NCI-H524 (cell line): ENCODE measurements at places on chromosomes 4 and X.
A peak's percentile ranks its signal among the peaks of the same experiment; 100 is the strongest.

GRCh38 chr4:148770848-148771247 lies 328.6 kb upstream of the NR3C2 start:
- no peak for DNase-seq

DNA sequence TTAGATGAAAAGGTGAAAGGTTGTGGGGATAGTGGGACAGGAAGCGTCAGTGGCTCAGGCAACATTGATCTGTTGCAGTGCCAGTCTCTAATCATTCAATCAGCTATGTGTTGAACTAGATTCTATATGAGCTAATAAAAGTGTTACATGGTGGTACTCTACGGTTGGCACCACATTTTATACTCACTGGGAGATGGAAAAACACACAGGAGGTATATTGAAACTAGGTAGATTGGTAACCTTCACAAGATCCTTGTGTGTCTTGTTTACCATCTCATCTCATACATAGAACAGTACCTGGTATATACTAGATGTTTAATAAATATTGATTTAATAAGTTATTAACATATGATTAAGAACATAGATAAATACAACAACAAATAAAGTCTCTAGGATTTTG lies 152.7 kb downstream of the NAA11 start:
- no peak for DNase-seq

DNA sequence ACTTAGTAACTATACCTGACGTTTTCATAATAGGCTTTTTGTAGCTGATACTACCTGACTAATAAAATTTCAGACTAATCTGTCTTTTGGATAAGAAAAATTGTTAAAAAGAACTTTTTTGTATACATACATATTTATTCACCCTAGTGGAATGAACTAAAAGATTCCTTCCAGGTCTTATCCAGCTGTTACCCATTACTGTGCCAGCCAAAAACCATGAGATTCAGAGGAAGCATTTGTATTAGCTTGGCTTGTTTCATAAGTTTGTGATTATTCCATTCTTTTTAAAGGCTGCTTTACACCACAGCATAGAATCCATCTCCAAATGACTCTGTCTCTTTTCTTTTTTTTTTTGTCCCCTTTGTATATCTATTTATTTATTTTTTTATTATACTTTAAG lies 149.4 kb downstream of the FAT4 start:
- no peak for DNase-seq

DNA sequence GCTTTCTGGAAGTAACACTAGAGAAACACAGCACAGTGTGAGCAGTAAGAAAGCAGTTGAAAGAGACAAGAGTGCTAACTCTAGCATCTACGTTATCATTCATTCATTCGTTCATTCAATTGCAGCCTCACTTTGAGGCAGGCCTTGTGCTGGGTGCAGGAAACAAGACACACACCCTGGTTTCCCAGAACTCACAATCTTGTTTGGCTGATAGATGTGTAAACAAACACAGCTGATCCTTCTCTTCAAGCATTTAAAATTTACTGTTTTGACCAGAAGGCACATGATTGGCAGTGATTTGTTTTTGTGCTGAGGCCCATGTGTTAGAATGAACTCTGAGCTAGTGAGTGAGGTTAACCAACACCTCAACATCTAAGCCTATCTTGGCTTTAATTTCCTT lies 20.4 kb upstream of the TBC1D9 start:
- DNase-seq, result no peak

- DNase-seq, result no peak
Observed at GRCh38 chrX:116726806-116727205, 264.0 kb upstream of the CT83 start.

GRCh38 chr4:83237591-83237990 lies 47.0 kb downstream of the COQ2 start:
- peak; percentile 14 for DNase-seq

DNA sequence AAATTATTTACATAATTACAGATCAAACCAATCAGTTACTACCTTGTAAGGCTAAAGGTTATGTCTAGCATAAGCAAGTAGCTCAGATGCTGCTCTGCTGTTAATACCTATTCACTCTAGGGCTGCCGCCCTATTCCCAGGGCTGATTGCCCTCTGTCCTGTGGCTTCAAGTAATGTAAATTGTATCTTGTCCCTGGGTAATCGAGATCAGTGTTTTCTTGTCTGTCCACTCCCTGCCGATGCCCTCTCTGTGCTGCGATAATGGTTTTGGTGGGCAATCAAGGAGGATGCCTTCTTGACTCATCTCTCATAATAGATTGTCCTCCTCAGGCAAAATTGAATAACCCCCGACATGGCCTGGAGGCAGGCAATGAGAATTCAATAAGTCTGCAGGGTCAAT lies 641.0 kb upstream of the PITX2 start:
- no peak for DNase-seq

GRCh38 chr4:27245216-27245615 lies 384.6 kb downstream of the STIM2 start:
- DNase-seq, result no peak

DNA sequence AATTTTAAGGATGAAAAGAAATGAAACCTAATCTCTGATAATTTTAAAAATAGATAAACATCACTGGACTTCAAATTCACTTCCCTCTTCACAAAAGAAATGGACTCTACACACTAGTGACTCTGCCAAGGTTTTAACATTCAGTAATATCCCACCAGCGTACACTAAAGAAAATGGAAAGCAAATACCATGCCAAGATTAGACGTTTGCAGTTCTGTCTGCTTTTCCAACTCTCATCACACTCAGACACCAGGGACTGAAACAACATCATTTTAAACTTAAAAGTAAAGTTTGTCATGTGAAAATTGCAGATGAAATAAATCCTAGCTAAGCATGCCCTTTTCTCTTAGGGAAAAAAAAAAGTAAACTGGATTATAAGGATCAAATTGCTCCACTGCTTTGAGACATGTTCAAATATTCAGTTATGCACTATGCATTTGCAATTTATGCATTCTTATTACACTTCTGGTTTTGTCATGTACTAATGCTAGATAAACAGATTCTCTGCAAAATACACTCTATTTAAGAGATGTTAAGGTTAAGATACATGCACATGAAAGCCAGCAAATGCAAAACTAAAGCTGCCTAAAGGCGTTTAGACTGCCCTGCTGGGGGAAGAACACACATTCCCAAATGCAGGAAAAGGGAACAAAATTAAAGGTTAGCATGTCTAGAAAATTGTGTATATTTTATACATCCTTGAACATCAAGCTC lies 534.4 kb upstream of the EPHA5 start:
- peak; percentile 6 for DNase-seq

GRCh38 chr4:122100508-122100907 lies 51.6 kb upstream of the BLTP1 start:
- DNase-seq, result no peak

DNA sequence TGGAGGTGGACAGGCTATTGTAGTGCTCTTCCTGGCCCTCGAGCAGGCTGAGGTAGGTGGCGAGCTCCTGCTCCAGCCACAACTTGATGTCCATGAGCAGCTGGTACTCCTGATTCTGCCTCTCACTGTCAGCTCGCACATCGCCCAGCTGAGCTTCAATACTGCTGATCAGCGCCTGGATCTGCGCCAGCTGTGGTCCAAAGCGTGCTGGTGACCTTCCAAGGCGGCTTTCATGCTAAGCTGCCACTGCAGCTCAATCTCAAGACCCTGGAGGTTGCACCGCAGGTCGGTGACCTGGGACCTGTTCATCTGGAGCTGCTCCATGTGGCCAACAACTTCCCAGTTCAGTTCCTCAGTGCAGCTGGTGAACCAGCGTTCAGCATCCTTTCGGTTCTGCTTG lies 31.2 kb downstream of the LRIT3 start:
- no peak for DNase-seq

GRCh38 chr4:91997045-91997444 lies 306.7 kb upstream of the GRID2 start:
- DNase-seq, result no peak

DNA sequence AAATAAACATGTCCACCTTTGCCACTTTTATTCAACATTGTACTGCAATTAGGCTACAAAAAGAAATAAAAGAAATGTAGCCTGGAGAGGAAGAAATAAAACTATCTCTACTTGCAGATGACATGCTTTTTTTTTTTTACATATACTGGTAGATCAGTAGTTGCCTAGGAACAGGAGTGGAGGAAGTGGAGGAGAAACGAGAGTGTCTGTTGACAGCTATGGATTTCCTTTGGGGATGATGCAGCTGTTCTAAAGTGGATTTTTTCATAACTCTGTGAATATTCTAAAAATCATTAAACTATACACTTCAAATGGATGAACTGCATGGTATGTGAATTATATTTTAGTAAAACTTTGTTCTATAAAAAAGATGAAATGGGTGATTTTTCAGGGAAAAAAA lies 116.4 kb downstream of the ANAPC4 start:
- DNase-seq, result no peak

DNA sequence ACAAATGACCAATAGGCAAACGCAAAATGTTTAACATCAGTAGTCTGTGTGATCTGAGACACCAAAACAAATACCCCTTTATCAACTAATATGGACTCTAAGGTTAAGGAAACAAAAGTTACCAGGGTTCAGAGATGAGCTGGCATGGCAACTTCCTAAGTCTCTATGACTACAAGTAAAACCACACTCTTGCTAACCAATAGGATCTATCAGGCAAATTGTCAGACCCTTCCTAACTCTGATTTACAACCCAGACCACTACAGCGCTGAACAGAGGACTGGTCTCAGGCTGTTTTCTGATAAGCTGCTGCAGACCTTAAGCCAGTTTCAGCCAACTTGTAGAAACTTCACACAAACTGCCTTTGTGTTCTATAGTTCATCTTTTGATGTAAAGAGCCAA lies 608.0 kb downstream of the TLL1 start:
- no peak for DNase-seq

DNA sequence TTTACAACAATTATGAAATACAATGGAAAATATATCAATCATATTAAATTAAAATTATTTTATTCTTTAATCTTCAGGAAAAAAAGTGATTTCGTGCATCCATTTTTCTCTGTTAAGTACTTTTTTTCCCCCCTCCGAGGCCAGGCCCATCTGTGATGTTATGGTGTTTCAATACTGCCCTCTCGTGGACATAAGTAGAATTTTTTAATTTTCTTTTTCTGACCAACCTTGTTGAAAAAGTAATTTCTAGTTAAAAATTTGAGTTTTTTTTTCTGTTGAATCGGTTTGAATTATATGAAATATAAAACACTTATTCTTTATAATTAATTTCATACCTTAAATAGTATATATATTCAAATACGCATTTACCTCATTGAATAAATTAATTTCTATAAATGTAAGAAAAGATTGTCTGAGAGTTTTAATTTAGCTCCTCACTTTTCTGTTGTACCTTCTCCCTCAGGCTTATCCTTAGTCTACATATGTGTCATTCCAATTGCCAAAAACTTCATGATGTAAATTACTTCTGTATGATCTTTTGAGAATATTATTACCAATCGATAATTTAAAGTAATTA lies 175.8 kb upstream of the TECRL start:
- DNase-seq, result peak; percentile 19

DNA sequence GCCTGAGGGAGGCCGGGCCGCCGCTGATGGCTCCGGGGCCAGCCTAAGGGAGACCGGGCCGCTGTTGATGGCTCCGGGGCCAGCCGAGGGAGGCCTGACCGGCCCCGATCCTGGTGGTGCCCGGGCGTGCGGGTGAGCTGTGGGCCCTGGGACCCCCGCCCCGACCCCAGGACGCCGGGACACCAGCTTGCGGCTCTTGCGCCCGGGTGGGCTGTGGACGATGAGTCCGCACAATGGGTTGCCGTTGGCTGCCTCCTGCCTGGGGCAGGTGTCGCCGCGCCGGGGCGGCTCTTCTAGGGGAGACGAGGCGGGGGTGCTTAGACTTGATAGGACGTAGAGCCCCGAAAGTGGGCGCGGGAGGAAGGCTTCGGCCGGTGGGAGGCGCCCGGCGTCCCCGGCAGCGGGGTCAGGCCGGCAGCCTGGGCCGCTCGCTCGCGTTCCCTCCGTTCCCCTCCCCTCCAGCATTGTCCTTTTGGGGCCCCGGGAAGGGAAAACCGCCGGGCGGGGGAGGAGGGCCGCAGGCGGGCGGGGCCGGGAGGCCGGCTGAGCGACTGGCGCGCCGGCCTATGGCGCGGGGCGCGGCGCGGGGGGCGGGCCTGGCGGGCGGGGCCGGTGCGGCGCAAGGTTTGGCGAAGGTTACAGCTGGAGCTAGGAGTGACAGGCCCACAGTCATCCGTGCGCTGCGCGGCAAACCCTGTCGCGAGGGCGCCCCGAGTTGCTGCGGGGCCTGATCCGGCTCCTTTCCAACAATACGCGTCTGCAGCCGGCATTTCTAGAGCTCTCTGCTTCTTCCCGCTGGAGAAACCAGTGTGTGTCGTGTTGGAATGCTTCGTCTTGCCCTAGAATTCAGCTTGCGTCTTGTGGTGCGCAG lies 819 bp downstream of the KIAA0232 start:
- peak; percentile 84 for DNase-seq

DNA sequence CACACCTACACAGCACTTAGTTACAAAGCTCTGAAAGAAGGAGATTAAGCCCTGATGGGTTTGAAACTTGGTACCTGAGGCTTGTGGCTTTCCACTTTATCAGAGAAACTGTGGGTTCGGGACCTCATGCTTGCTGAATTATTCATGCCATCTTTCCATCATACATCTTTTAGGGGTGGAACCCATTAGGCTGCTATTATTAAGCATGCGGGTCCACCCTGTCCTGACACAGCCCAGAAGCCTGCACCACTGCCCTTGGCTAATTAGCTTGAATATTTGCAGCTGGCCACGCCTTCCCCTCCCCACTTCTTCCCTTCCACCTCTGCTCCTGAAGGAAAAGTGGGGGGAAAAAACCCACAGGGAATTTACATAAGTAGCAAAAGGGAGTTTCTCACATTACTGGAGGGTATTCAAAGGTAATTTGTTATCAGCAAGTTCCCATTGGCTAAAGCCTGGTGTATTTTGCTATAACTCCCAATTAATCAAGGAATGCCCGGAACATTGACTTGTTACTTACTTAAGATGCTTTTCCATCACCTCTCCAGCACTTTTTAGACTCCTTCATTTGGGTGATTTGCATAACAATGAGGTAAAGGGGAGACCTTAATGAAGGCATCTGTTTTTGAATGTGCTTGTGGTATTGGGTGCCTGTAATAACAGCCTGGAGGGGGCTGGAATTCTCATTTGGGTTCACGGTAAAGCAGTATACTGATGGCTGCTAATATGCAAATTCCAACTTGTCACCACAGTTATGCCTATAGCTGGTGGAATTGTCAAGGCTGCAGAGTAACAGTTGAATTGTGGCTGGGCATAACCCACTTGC lies 231.7 kb upstream of the GATB start:
- no peak for DNase-seq

- no peak for DNase-seq
Observed at GRCh38 chrX:121151293-121151692, 103.9 kb downstream of the GLUD2 start.
